Right lobe of liver (tissue), 6 donors: ENCODE measurements at places on chromosomes 2 and 18.
A peak's percentile ranks its signal among the peaks of the same experiment; 100 is the strongest.

DNA sequence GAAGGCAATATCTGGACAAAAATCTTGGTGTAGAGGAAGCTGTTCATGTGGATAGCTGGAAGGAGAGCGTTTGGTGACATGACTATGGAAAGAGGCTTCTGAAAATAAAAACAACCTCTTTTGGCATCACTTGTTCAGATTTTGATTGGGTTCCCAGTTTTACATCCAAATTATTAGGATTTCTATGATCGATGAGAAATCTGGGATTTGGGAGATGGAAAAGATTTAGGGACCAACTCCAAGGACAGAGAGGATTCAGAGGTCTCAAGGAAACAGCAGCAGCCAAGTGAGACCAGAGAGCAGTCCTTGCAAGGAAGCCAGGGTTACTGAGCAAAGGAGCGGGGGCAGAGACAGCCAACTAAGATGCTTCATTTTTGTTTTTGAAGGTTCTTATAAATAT lies 441.7 kb downstream of the TRIB2 start:
- no peak for DNase-seq

- DNase-seq = peak; percentile 22
Measured at GRCh38 chr2:217835931-217836891, 166.6 kb downstream of the TNS1 start.

- DNase-seq = no peak
Measured at GRCh38 chr2:196783431-196784094, 15.9 kb downstream of the GTF3C3 start.

GRCh38 chr2:25229279-25230197 lies 61.2 kb upstream of the POMC start:
- DNase-seq = no peak

- DNase-seq = no peak
Measured at GRCh38 chr2:9565436-9566153, 10.0 kb upstream of the ADAM17 start.

GRCh38 chr18:50410894-50411293 lies 36.0 kb downstream of the SKA1 start:
- DNase-seq = no peak

GRCh38 chr18:63140997-63141777 lies 178.4 kb downstream of the BCL2 start:
- no peak for DNase-seq

DNA sequence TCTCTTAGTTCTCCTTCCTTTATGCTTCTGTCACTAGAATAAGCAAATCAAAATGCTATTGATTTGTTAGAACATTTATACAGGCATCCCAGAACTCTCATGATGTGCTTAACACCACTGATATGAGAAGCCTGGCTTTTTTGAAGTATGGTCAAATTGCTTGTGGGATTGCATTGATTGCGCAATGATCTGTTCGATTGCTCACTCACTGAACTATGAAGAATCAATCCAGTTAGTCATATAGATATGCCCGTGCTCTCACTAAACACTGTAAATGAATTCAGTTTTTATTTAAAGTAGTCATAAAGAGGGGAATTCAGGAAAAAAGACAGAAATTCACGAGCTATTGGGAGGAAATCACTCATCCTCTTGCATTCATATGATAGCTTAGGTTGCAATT lies 1237.8 kb downstream of the SUCLG1 start:
- no peak for DNase-seq

- DNase-seq = no peak
Measured at GRCh38 chr2:16201848-16202247, 261.5 kb downstream of the MYCN start.

DNA sequence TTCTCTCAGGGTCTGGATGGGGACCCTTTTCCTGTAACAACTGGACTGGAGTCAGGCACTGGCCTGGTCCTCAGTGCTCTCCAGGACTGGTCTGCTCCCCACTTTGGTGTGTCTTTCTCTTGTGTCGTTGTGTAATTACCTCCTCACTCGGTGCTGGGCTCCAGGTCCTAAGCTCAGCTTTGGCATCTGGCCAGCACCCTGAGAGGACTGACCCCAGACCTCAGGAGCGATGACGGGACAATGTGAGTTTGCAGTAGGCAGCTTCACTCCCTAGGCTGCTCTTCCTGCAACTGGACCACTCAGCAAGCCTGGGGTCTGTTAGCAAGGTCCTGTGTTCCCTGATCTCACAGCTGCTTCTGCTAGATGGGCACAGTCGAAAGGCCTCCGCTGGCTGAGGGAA lies 93.8 kb downstream of the COLEC12 start:
- no peak for DNase-seq

DNA sequence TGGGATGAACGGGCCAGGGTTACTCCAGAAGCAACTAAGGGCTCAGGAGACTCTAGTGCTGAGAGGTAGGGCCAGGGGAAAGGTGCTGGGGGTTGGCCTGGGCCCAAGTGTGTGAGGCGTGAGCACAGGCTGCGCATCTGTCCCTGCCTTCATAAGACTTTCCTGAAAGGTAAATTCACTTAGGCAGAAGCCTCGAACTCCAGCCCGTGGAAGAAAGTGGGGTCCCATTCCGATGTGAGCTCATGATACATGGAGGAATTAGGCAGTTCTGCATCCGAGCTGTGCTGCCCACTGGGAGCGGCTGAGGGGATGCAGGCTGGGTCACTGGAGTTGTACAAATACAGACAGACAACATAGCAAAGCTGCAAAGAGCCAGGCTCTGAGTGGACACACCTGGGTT lies 16.2 kb downstream of the PARD6G start:
- DNase-seq = no peak

- no peak for DNase-seq
Measured at GRCh38 chr2:236016496-236016895, 151.7 kb downstream of the GBX2 start.
